Dorsolateral prefrontal cortex (tissue), 122 donors: ENCODE measurements at places on chromosomes 16 and 17.

DNA sequence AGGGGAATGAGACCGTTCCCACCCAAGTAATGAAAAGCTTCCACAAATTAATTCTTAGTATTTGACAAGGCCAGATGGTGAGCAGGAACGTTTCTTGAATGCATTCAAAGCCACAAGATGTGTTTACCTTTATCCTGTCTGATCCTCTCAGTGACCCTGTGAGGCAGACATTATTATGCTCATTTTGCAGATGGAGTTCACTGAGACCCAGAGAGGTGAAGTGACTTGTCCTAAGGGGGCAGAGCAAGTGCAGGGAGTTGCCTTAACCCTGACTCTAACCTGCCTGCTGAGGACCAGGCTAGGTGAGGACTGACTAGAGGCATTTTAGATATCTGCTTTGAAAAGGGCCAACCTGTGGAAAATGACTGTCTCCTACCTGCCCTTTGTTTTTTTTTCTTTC, 156.7 kb downstream of the HAPSTR1 start:
- DNase-seq: no peak

DNA sequence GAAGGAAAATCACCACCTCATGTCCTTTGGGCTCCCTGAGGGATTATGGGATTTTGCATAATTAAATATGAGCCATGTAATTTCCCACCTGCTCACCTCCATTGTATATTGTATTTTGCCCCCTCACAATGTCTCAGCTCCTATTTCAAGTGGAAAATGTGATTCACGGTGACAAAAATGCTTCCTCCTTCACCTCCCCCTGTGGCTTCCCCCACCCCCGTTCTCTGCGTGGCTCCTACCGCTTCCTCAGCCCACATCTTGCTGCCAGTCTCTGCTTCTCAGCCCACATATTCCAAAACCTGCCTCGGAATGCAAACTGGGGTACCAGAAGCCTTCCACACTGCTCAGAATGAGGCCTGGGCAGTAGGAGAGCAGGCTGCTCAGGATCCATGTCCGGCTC, 394.5 kb upstream of the C16orf82 start:
- no peak for DNase-seq

DNA sequence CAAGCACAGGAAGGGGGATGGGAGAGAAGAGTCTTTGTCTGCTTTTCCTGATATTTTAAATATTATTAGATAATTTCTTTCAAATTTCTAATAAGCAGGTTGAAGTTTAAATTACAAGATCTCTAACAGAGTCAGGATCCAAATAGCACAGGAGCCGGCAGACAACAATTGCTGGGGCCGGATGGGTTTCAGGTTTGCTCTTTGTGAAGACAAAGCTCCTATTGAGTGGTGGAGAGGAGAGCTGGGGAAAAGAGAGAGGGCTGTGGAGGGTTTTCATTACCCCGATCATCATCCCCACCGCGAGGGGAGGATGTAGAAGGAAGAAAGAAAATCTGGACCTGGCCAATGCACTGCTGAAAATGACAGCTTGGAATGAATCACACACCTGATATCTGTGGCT, 197.3 kb downstream of the SOX9 start:
- DNase-seq: no peak

GRCh38 chr16:799111-799947, 1.2 kb downstream of the GNG13 start:
- no peak for DNase-seq

DNA sequence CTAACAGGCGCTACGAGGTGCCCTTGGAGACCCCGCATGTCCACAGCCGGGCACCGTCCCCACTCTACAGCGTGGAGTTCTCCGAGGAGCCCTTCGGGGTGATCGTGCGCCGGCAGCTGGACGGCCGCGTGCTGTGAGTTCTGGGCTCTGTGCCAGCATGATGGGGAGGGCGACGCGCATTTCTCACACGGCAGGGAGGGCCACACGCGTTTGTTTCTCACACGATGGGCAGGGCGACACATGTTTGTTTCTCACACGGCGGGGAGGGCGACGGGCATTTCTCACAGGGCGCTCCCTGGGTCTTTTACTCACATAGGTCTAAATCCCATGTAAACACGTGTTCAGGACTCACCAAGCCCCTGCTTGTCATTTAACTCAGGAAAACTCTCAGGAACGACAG, 4.4 kb downstream of the GAA start:
- peak; percentile 40 for DNase-seq

GRCh38 chr16:11848842-11849241, 2.5 kb downstream of the RSL1D1 start:
- DNase-seq: no peak
